Immature natural killer cell (primary cell): ENCODE measurements at places on chromosomes 13 and 19. TPM values are rescaled to one million over a fixed set of nuclear protein-coding genes. Genes with fewer than 3 reads are reported as not detected.
A peak's percentile ranks its signal among the peaks of the same experiment; 100 is the strongest.

ZNF724 gene
- 0.77 TPM for polyA plus RNA-seq

DNA sequence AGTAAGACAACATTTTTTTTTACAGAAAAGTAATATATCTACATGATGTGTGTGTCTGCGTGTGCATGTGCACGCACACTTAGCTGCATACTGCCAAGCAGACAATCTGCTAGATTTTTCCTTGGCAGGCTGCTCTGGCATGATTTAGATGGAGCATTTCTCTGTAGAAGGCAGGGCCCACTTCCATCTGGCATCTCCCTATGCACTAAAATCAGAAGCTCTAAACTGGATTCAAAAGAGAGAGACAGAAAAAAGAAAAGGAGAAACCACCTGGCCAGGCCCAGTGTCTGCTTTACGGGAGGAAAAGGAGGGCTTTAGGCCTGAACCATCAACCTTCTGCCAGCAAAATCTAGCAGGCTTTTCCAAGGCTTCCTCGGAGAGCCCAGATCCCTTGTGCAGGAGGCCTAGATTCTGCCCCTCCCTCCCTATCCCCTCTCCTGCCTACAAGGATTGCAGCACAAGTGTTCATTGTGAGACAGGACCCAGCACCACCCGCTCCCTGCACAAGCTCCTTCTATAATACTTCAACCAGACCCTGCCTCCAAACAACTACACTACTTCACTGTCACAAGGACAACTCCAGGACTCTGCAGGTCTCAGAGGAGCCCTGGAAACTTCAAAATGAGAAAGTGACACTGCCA is 99.3 kb downstream of the DOCK9 start:
- no peak for DNase-seq

DNA sequence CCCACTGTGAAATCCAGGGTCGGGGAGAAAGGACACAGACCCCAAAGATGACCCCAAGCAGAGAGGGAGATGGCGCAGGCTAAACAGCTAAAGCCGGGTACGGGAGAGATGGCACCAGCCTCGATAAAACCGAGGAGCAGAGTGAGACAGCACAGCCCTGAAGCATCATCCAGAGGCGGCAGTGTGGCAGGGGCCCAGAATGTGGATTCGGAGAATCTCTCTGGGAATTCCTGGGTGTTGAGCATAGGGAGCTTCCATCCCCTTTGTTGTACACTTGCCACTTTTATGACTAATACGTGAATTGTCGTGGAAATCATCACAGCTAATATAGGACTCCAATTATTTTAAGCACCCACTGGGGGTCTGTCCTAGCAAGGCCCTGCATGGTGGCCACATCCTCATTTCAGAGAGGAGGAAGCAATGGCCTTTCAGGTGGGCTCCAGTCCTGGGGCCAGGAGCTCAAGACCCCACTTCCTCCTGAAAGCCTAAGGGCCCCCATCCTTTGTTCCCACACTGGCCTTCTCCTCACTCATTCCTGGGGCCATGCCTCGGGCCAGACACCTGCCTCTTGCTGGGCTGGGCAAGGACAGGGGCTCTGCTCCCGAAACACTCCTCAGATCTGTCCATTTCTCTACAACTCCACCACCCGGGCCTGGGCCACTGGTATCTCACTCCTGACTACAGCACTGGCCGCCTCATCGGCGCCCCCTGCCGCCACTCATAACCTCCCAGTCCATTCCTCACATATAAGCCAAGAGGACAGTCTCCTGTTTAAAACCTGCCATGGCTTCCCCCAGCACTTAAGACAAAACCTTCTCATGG is 29.3 kb upstream of the ATP1A3 start:
- DNase-seq = no peak

- no peak for DNase-seq
These were observed 1.5 kb downstream of the CDC16 start for GRCh38 chr13:114236227-114236626.

- DNase-seq = peak; percentile 78
These were observed 6.8 kb upstream of the CARM1 start for GRCh38 chr19:10864538-10864899.

DNA sequence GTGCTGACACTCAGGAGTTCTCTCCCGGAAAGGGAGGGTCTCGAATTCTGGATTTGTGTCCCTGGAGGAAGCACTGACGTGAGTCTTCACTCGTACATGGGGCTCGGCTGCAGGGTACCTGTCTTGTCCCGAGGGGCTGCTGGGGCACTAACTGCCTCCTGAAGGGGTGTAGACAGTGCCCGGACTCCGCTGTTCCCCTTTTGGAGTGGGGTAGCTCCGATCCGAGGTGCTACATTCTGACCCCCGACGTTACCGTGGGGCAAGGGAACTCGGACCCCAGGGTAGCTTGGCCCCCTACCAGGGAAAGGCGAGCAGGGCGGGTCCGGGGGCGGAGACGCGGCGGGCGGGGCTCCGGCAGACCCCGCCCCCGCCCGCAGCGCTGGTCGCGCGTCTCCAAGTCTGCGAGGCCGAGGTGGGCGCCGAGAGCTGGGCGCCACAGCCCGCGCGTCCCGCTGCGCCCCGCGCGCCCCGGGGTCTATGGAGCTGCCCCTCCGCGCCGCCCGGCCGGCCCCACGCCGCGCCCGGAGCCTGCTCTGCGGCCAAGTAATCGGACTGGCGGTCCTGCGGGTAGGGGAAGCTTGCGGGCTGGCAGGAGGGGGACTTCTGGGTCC is at the start of gene NPAS1:
Gene NPAS1, plus strand, starts transcription at position 407 of the 611 bp plus-strand sequence. CDS start 1,211 bp downstream, outside the sequence.
- DNase-seq = no peak

- no peak for DNase-seq
These were observed 53.0 kb downstream of the PEPD start for GRCh38 chr19:33468361-33469170.

SLC25A23 gene
- 0.61 TPM for polyA plus RNA-seq

ABHD8 gene
- 10.3 TPM for polyA plus RNA-seq
